ENCODE measurements at places on chromosomes 16 and 17. TPM values are rescaled to one million over a fixed set of nuclear protein-coding genes. Genes with fewer than 3 reads are reported as not detected.

GLTPD2 gene
- polyA plus RNA-seq, result not detected

SLC9A5 gene
- polyA plus RNA-seq, result 0.09 TPM

LGALS9B gene
- polyA plus RNA-seq, result not detected

SPNS3 gene
- not detected for polyA plus RNA-seq

Measured in naive B cell (primary cell).